ENCODE measurements at places on chromosomes 7 and 10.

- no peak for DNase-seq
Measured at GRCh38 chr7:148290538-148290937, 300.0 kb upstream of the C7orf33 start.

GRCh38 chr7:94040254-94040653 is 36.1 kb upstream of the BET1 start:
- DNase-seq, result no peak

DNA sequence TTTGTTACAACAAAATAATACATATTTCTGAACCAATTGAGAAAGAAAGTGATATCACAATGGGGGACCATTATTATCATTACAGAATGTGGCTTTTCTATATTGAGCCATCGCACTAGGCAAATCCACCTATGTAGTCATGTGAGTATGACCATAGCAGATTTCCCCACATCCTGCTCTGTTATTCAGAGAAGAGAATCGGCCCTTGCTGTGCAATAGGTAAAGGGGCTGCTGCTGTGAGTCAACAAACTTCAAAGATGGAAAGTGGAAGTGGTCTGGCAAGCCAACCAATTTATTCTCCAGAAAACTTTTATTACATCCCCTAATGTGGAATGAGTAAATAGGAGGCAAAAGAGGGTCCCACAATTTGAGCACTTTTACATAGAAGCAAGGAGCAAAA is 573.4 kb downstream of the ETV1 start:
- DNase-seq, result no peak

GRCh38 chr10:124522131-124522932 is 60.7 kb downstream of the LHPP start:
- DNase-seq, result no peak

DNA sequence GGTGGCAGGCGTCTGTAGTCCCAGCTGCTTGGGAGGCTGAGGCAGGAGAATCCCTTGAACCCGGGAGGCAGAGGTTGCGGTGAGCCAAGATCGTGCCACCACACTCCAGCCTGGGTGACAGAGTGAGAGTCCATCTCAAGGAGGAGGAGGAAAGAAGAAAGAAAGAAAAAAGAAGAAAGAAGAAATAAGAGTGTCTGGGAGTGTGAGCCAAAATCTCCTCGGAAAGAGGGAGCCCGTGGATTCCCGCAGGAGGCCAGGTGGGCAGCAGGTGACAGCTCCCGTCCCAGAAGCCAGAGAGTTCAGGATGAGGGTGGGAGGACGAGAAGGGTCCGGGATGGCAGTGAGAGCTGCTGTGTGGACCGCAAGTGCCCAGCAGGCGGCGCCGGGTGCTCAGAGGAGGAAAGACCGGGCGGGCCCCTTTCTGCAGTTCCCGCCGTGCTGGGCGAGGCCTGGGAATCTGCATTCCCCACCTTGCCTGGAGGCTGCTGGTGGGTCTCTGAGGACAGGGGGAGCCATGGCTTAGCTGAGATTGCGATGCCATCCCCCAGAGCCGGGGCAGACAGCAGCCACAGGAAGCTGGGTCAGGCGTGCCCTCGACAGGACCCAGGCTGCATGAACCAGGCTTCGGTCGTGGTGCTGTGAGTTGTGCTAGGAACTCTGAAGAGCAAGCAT is 17.1 kb upstream of the AMZ1 start:
- DNase-seq, result peak; percentile 76

DNA sequence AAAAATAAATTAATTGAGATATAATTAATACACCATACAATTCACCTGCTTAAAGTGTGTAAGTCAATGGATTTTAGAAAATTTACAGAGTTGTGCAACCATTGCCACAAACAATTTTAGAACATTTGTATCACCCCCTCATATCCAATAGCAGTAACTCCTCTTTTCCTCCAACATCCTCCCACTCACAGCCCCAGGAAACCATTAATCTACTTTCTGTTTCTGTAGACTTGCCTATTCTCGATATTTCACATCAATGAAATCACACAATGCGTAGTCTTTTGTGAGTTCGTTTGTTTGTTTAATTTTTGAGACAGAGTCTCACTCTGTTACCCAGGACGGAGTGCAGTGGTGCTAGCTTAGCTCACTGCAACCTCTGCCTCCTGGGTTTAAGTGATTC is 13.7 kb upstream of the HERC4 start:
- DNase-seq, result no peak
